ENCODE measurements at places on chromosomes 2 and 18.

DNA sequence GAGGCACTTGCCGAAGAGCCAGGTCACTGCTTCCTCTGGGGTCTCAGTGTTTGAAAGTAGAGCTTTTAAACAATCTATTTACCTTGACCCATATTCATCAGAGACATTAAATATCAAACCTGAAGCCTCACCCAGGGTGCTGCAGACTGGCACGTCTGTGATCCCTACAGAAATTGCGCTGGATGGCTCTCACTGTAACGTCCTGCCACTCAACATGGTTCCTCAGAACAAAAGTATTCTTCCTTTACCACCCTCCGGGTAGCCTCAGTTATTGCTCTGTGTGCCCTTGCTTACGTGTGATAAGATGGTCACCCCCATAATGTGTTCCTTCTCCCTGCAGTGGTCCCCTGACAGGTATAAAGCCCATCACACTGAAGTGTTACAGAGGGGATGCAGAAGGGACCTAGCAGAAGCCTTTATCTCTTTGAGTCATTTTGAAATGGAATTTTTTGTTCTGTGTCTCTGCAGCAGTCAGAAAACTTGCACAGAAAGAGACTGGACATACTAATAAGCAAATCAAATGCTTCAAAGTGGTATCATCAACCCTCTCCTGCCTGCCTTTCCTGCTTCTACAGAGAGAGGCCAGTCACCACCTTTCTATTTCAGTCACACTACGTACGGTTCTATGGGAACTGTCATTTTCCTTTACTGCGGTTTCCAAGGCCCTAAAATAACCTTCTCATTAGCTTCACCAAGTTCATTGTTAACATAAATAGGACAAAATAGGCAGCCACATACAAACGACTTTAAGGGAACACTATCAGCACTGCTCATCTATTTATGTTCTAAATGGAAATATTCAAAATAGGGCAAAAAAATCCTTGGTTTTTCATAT is 86.8 kb downstream of the METTL8 start:
- DNase-seq: no peak

DNA sequence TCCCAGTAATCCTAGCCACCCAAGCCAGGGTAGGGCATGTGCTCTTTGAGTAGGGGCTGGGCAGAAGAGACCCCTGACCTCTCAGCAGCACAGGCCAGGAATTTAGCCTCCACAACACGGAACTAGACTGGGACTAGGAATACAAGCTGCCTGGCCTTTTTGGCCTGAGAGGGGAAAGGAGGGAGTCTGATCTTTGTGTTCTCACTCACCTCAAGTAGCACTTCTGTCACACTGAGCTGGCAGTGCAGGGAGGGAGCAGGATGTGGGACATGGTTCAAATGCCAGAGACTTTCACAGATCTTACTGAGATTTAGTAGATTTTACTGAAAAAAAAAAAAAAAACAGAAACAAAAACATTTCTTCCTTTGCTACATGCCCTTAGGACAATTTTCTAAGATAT is 395.2 kb downstream of the CMPK2 start:
- DNase-seq: no peak

- no peak for DNase-seq
Measured at GRCh38 chr18:13455960-13456481, 237.5 kb downstream of the LDLRAD4 start.

DNA sequence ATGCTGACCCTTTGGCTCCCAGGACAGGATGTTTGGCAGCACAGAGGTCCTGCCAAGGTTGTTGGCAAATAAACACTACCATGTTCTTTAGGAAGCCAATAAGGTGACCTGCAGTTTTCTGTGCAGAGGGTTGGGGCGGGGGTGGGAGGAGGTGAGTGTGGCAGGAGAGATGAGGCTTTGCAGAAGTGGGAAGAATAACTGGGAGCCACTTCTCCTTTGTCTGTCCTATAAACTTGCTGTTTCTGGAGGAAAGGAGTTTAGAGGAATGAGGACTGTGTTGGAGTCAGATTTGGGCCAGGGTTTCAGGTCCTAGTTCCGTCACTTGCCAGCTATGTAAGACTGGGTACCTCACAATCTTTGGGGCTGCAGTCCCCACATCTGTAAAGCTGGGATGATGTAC is 187.6 kb upstream of the SPRED2 start:
- no peak for DNase-seq

GRCh38 chr18:48590678-48591077 is 51.8 kb downstream of the CTIF start:
- DNase-seq: no peak

- no peak for DNase-seq
Measured at GRCh38 chr18:36031903-36032302, 35.5 kb downstream of the RPRD1A start.

DNA sequence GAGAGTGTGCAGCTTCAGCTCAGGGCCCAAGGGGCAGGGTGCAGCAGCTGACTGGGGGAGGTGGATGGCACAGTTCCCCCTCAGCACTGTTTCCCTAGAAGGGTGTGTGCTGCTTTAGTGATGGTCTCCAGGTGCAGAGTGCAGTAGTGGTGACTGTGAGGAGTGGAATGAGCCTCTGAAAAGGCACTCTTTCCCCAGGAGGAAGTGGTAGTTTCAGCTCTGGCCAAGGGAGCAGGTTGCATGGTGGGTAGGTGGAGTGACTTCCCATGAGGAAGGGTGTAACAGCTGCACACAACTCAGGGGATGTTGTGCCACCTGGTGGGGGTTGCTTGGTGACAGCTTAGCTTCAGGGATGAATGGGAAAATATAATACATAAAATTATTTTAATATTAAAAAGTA is 251.5 kb upstream of the NXPH2 start:
- no peak for DNase-seq

GRCh38 chr2:221467610-221468009 is 104.5 kb downstream of the EPHA4 start:
- no peak for DNase-seq

GRCh38 chr2:151861174-151861573 is 33.0 kb upstream of the ARL5A start:
- DNase-seq: no peak

DNA sequence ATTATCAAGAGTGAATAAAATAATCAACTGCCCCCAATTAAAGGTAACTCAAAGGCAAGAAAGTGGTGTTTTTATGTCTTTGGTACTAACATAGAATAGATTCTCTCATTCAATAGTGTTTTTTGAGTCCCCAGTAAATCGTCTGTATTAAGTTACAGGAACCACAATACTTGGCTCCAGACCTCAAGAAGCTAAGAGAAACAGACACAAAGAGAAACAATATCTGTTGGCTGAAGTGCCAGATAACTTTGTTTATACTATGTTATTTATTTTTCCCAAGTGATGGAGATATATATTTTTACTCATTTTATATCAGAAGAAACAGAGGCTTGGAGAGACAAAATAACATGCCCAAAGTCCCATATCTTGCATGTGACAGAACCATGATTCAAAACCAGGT is 201.7 kb upstream of the HNRNPA3 start:
- no peak for DNase-seq

DNA sequence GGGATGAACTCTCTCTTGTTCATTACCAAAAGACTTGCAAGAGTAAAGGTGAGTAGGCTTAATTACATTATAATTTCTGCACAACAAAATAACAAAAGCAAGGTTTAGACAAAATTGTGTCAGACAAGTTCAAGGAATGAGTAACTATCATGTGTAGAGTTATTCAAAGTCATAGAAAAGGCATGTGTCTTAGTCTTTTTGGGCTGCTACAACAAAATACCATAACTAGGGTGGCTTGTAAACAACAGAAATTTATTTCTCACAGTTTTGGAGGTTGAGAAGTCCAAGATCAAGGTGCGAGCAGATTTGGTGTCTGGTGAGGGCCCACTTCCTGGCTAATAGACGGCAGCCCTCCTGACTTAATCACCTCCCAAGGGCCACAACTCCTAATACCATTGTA is 37.6 kb downstream of the IL1R2 start:
- DNase-seq: no peak

DNA sequence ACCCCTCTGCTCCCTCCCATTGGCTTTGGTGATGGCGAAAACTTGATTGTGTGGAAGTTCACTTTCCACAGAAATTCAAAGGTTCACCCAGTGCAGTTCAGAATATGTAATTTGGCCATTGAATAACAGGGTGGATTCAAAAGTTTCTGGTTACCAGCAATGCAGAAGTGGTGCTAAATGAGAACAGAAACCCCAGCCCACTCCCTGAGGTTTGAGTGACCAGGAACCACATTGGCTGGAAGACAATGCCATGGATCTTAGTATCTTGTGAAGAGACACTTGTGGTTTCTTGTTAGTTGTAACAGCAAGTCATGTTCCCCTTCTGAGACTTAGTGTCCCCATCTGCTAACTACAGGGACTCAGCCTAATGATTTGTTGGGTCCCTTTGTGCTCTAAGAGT is 49.8 kb downstream of the QPCT start:
- no peak for DNase-seq

- DNase-seq: no peak
Measured at GRCh38 chr18:21084511-21085078, 27.0 kb downstream of the ROCK1 start.

GRCh38 chr2:74095632-74096031 is 52.1 kb downstream of the BOLA3 start:
- DNase-seq: no peak

- DNase-seq: no peak
Measured at GRCh38 chr2:214575030-214575429, 164.2 kb downstream of the VWC2L start.

DNA sequence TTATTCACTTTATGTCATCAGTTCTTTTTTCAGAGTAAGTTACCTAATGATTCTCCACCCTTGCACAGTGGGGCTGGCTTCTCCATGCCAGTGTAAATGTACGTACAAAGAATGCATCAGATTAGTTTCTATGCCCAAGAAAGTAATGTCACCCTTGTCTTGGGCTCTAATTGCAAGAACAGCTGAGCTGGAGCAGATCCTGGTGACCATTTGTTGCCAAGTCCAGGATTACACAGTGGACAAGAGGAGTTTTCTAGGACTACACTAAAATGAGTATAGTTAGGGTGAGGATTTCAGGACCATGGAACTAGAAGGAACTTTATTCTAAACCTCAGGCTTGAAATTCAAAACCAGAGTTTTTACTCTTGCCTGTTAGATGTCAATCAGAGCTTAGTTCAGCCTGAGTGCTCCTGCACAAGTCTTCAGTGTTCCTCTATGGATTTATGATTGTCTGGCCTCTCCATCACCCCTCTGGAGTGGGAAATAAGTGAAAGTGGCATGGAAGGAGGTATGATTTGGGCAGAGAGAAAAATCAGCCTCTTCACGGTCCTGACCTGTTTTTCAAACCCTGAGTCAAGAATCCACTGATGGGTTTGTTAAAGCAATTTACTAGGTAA is 29.8 kb downstream of the PCBP1 start:
- no peak for DNase-seq

- no peak for DNase-seq
Measured at GRCh38 chr18:14189858-14190257, 57.6 kb upstream of the ZNF519 start.

GRCh38 chr2:97733341-97734035 is 20.1 kb downstream of the ZAP70 start:
- no peak for DNase-seq

DNA sequence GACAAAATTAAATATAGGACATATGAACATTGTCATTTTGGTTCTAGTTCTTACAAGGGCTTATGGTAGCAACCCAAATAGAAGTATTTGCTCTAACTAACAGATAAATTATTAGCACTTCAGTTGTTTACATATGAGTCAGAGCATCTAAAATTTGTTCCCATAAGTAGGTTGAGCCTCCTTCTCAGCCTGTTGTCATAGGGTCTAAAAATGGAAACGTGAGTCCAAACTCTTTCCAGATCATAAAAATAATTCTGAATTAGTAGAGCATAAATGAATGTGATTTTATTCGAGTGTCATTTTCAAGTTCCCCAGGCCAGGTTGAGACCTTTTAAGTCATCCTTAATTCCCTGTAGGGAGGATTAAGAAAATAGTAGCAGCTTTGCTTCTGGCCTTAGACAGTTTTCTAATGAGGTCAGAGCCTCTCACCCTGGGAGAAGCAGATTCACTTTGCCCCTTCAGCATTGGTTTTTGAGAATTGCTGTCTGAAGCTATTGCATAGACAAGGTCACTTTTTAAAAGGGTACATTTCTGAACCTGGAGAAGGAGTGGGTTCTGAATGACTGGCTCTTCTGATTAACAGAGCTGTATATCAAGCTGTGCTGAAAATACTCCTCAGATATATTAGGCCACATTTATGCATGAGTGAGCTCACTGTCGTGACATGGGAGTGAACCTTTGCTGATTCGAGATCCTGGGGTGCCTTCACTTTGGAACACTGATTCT is 164.3 kb downstream of the NEDD4L start:
- no peak for DNase-seq

DNA sequence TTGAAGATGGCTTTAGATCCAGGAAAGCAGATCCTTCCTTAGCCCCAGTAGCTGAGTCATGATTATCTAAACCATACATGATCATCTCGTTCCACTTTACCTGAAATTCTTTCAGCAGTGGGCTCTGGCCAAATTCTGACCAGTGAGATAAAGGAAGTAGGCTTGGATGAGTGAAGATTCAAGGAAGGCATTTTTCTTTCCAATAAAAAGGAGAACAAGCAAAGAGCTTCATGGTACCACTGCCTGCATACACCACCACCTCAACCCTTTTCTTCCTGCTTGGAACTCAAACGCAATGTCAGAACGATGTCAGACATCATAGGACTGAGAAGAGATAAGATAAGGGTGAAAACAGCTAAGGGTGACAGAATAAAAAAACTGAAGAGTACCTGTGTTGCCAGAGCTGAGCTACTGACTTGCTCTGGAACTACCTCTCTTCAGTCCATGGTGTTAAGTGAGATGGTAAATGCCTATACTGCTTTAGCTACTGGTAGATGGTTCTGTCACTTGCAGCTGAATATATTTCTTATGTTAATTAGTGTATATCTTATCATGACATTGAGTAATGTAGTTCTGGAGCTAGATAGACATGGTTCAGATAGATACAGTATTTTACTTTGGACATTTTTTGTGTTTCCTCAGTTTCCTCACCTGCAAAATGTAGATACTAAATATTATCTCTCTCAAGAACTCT is 58.7 kb upstream of the ACVR1 start:
- DNase-seq: no peak

DNA sequence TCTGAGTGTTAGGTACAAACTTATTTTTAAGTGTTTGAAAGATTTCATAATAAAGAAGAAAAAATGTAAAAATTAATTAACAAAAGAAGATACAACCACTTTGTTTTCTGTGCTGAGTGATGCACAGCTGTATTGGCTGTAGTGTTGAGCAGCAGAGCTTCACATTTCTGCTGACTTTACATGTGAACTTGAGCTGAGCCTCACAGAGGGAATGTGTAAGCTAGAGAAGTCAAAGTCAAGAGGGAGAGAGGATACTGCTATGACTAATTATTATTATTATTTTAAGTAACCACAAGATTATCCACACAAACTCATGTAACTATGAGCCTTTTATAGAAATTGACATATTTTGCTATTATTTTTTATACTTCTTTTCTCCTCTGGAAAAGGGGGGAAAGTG is 159.1 kb upstream of the ZSWIM2 start:
- DNase-seq: no peak

GRCh38 chr2:176454893-176455815 is 185.9 kb downstream of the MTX2 start:
- no peak for DNase-seq

GRCh38 chr18:76493213-76494161 is 1.6 kb downstream of the ZNF516 start:
- DNase-seq: no peak

- DNase-seq: no peak
Measured at GRCh38 chr2:51813247-51813646, 781.3 kb upstream of the NRXN1 start.

GRCh38 chr2:212534336-212534735 is 4.3 kb downstream of the ERBB4 start:
- DNase-seq: no peak

- no peak for DNase-seq
Measured at GRCh38 chr2:69053416-69053965, 40.5 kb downstream of the ANTXR1 start.

GRCh38 chr18:2900684-2901422 is 54.0 kb downstream of the EMILIN2 start:
- no peak for DNase-seq
